ENCODE measurements at places on chromosomes 7 and 10. TPM values are rescaled to one million over a fixed set of nuclear protein-coding genes. Genes with fewer than 3 reads are reported as not detected.

The CPA2 gene
- not detected for total RNA-seq

DNA sequence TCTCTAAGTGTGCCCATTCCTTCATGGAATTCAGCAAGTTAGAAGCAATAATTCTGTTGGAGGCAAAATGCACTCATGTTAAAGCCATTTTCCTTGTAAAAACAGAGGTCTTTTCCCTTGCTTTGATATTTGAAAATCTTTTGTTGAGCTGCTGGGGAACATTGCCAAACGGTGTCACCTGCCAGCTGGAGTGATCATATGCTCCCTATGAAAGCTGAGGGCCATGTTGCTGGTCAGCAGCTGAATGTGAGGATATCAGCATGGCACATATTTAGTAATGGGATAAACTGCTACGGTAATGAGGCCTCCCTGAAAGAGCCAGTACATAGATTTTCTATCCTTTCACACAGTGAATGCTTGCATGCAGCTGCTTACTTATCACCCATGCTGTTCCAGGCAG is 224.3 kb downstream of the THSD7A start:
- DNase-seq: no peak
- no peaks in the 10 kb centered on the region for H3K27me3 ChIP-seq
- no peaks in the 10 kb centered on the region for H3K4me1 ChIP-seq
- no peak overlapping the region for H3K4me3 ChIP-seq

- peaks cover 9% of the 10 kb centered on the region for H3K4me1 ChIP-seq
- H3K27ac ChIP-seq: no peak overlapping the region
- H3K27me3 ChIP-seq: no peaks in the 10 kb centered on the region
Measured at GRCh38 chr10:4648999-4649398, 177.0 kb upstream of the AKR1E2 start.

The ANKRD30A gene
- total RNA-seq: not detected

GRCh38 chr10:83617692-83618545 is 521.4 kb upstream of the GHITM start:
- DNase-seq: no peak
- no peaks in the 10 kb centered on the region for H3K4me1 ChIP-seq
- H3K27me3 ChIP-seq: no peaks in the 10 kb centered on the region
- H3K36me3 ChIP-seq: no peaks in the 10 kb centered on the region

DNA sequence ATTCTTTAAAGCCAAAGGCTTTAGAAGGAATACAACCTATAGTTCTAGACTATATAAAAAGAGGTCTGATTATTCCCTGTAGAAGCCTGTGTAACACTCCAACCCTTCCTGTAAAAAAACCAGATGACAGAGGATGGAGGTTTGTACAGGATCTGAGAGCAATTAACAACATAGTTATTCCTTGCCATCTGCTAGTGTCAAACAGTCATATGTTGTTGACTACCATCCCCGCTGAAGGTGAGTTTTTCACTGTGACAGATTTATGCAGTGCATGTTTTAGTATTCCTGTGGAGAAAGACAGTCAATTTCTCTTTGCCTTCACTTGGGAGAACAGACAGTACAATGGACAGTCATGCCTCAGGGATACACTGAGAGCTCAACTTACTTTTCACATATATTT is 19.0 kb upstream of the SLC26A4 start:
- H3K36me3 ChIP-seq: no peaks in the 10 kb centered on the region
- no peak for DNase-seq
- no peak overlapping the region for H3K27ac ChIP-seq
- H3K27me3 ChIP-seq: no peaks in the 10 kb centered on the region

DNA sequence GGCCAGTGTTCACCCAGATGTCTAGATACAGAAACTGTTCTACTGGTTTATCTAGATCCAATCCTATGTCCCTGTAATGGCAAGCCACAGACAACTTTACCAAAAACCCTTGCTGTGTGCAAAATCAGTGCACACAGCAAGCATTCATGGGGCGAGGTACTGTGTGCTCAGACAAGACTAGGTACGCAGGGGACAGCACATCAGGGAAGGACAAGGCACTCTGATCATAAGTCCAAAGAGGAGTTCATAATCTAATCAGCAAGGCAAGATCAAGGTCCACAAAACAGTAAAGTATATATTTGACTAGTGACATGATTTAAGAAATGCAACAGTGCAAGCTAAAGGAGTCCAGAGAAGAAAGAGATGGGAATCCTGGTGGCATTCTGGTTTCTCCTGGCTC is 25.9 kb downstream of the KCNMA1 start:
- DNase-seq: no peak
- no peak overlapping the region for H3K27ac ChIP-seq
- no peak overlapping the region for H3K4me3 ChIP-seq
- H3K4me1 ChIP-seq: peaks cover 3% of the 10 kb centered on the region
- H3K27me3 ChIP-seq: no peaks in the 10 kb centered on the region

GRCh38 chr7:96770758-96771157 is 61.1 kb upstream of the SEM1 start:
- no peaks in the 10 kb centered on the region for H3K4me1 ChIP-seq
- no peaks in the 10 kb centered on the region for H3K36me3 ChIP-seq
- H3K27ac ChIP-seq: no peak overlapping the region

DNA sequence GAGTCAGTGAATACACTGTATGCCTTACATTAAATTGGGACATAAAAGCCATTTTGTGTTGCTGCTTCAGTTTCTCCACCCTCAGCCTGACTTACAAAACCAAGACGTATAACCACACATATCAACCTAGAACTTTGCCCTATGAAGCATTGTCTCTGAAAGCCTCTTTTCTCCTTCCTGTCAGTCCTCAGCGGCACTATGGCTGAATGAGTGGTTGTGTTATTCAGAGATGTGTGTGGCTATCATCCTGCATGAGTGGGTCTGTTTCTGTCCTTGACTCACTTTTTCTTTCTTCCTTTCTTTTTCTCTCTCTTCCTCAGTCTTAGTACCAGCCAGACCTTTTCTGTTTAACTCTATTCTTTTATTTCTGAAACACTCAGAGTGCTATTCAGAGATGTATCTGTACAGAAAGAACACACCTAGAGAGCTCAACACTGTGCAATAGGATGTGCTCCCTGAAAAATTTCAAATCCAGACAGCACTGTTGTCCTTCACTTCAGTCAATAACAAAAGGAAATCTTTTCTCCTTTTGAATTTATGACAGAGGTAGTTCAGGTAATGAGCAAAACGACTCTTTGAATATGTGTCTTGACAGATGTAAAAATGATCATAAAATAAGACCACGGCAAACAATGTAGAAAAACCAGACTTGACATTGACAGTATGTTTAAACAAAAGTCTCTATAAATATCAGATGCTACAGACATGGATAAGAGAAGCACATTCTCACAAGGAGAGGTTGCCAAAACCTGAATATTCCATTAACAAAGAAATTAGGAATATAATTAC is 163.3 kb upstream of the FEZF1 start:
- H3K36me3 ChIP-seq: no peaks in the 10 kb centered on the region
- H3K27me3 ChIP-seq: no peaks in the 10 kb centered on the region
- no peaks in the 10 kb centered on the region for H3K4me1 ChIP-seq

The TRPV6 gene
- not detected for total RNA-seq

DNA sequence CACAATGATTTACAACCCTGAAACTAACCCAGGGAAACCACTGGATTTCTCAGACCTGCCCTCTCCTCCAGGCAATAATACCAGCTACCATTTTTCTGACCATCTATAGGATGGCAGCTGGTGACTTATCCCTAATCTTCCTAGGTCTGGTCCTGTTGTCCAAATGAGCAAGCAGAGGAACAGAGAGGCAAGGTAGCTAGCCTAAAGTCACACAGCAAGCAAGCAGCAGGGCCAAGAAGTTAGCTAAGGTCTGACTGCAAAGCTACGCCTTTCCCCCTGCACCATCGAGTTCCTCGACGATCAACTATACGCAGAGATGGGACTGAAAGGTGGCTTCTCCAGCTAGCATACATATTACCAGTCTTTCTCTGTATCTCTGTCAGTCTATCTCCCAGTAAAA is 25.3 kb downstream of the ATXN7L1 start:
- no peak overlapping the region for H3K27ac ChIP-seq
- H3K27me3 ChIP-seq: no peaks in the 10 kb centered on the region
- DNase-seq: no peak
- no peaks in the 10 kb centered on the region for H3K36me3 ChIP-seq

GRCh38 chr7:39291628-39292410 is 274.4 kb upstream of the YAE1 start:
- no peaks in the 10 kb centered on the region for H3K36me3 ChIP-seq
- no peak overlapping the region for H3K4me3 ChIP-seq
- H3K4me1 ChIP-seq: no peaks in the 10 kb centered on the region
- no peak overlapping the region for H3K27ac ChIP-seq
- DNase-seq: no peak

DNA sequence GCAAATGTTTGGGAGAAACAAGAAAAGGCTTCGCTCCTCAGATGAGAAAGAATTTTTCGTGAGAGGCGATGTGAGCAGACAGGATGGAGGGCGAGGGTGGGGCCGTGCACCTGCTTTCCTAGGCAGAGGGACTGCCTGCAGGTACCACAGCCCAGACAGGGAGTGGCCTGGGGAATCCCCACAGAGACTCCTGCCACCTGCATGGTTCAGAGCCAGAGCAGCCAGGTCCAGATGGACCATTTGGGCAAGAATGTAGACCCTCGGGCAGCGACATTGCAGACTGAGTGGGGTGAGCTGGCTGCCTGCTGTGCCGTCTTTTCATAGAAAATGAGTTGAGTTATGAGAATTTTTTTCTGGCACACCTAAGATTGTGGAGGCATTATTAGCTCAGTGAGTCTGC is 216.8 kb downstream of the SNX10 start:
- H3K27ac ChIP-seq: no peak overlapping the region
- no peak overlapping the region for H3K4me3 ChIP-seq
- H3K4me1 ChIP-seq: no peaks in the 10 kb centered on the region
- no peak for DNase-seq
- no peaks in the 10 kb centered on the region for H3K36me3 ChIP-seq

DNA sequence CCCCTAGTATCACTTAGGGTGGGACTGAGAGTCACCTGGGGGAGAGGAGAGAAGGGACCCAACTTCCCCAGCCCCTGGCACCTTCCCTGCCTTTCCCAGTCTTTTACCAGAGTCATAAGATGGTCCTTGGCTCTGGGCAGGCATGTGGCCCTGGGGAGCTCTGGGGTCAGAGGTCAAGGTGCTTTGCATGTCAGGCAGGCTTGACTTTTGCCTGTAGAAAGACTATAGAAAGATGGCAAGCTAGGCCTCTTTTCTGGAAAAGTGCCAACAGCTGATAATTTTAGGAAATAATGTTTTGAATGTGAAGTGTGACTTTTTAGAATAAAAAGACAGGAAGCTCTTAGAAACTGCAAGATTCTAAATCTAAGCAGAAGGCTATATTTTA is 67.5 kb downstream of the MKI67 start:
- no peak for DNase-seq
- H3K36me3 ChIP-seq: no peaks in the 10 kb centered on the region
- no peaks in the 10 kb centered on the region for H3K4me1 ChIP-seq
- no peak overlapping the region for H3K4me3 ChIP-seq
- no peak overlapping the region for H3K27ac ChIP-seq

GRCh38 chr10:64209561-64209960 is 688.4 kb downstream of the REEP3 start:
- DNase-seq: no peak
- H3K4me1 ChIP-seq: no peaks in the 10 kb centered on the region
- H3K4me3 ChIP-seq: no peak overlapping the region
- no peak overlapping the region for H3K27ac ChIP-seq
- no peaks in the 10 kb centered on the region for H3K36me3 ChIP-seq
- no peaks in the 10 kb centered on the region for H3K27me3 ChIP-seq

The SPDYE16 gene
- total RNA-seq: 0.17 TPM

DNA sequence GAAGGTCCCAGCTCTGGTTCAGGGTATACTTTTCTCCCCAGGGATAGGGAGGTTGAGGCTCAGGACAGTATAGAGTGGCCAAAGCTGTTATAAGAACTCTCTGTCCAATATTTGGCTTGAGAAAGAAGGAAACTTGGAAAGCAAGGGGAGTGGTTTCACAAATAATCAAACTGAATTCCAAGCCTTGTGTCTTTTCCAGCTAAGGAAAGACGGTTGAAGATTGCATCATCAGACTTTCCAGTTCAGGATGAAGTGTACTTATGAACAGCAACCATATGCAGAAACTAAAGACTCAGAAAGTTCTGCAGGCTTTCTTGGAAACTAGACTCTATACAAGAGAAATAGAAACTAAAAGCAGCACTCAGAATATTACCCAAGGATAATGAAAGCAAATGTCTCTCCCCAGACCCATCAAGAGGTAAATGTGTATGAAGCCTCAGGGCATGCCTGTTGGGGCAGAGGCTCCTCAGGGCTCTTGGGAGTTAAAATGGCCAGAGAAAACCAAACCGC is 46.4 kb downstream of the RAMP3 start:
- H3K27me3 ChIP-seq: no peaks in the 10 kb centered on the region
- H3K27ac ChIP-seq: no peak overlapping the region
- no peak for DNase-seq
- no peak overlapping the region for H3K4me3 ChIP-seq
- no peaks in the 10 kb centered on the region for H3K36me3 ChIP-seq
- no peaks in the 10 kb centered on the region for H3K4me1 ChIP-seq

GRCh38 chr10:101032637-101033224 is 1.7 kb downstream of the SFXN3 start:
- peak overlapping the region; percentile 87 for H3K27ac ChIP-seq
- no peak for DNase-seq
- H3K36me3 ChIP-seq: peaks cover 4% of the 10 kb centered on the region
- peak overlapping the region; percentile 83 for H3K4me3 ChIP-seq

GRCh38 chr7:54931532-54931931 is 87.3 kb upstream of the EGFR start:
- no peak overlapping the region for H3K27ac ChIP-seq
- no peaks in the 10 kb centered on the region for H3K36me3 ChIP-seq
- no peak for DNase-seq
- H3K4me3 ChIP-seq: no peak overlapping the region
- H3K27me3 ChIP-seq: no peaks in the 10 kb centered on the region

DNA sequence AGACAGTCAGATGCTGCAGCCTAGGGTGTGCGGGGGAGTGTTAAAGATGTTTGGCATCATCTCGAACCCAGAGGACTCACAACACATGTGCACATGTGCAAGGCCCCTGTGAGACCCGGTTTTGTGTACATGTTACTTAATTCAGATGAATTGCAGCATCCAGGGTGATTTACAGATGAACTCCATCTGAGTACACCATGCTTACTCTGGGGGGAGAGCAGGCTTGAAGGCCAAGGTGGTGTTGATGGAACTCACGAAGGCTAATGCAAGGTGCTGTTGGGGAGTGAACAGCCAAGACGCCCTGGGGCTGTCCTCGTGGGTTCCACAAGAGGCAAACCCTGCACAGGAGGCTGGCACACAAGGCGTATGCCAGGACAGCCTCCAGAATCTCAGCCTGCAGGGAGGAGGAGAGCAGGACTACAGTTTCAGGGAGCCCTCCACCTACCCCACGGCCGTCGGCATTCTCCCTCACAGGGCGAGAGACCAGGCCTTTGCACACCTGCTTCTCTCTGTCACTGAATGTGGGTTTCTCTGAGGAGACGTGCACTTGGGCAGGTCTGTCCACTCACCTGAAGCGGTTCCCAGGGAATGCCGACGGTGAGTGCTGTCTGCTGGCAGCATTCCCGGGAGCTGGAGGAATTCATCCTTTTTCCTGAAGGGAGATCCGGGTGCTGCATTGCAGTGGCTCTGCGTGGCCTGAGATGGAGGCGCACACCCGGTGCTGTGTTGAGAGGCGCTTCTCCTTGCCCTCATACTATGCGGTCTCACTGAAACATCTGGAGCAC is 178.5 kb upstream of the RNF32 start:
- H3K4me3 ChIP-seq: no peak overlapping the region
- H3K27ac ChIP-seq: no peak overlapping the region
- H3K27me3 ChIP-seq: no peaks in the 10 kb centered on the region
- no peaks in the 10 kb centered on the region for H3K36me3 ChIP-seq
- no peak for DNase-seq
- H3K4me1 ChIP-seq: no peaks in the 10 kb centered on the region

The CFAP70 gene
- 0.98 TPM for total RNA-seq

GRCh38 chr10:128267581-128267980 is 141.4 kb upstream of the MKI67 start:
- H3K36me3 ChIP-seq: no peaks in the 10 kb centered on the region
- peaks cover 3% of the 10 kb centered on the region for H3K27me3 ChIP-seq
- no peaks in the 10 kb centered on the region for H3K4me1 ChIP-seq
- DNase-seq: no peak
- H3K4me3 ChIP-seq: no peak overlapping the region
- no peak overlapping the region for H3K27ac ChIP-seq

The VPS37D gene
- 0.98 TPM for total RNA-seq

All from liver (tissue), 10 donors.